ENCODE measurements at places on chromosomes 6 and 20.

GRCh38 chr20:4216866-4217265 lies 201.5 kb upstream of the RNF24 start:
- no peak for DNase-seq

- no peak for DNase-seq
Observed at GRCh38 chr20:2602746-2603145, 49.7 kb upstream of the NOP56 start.

DNA sequence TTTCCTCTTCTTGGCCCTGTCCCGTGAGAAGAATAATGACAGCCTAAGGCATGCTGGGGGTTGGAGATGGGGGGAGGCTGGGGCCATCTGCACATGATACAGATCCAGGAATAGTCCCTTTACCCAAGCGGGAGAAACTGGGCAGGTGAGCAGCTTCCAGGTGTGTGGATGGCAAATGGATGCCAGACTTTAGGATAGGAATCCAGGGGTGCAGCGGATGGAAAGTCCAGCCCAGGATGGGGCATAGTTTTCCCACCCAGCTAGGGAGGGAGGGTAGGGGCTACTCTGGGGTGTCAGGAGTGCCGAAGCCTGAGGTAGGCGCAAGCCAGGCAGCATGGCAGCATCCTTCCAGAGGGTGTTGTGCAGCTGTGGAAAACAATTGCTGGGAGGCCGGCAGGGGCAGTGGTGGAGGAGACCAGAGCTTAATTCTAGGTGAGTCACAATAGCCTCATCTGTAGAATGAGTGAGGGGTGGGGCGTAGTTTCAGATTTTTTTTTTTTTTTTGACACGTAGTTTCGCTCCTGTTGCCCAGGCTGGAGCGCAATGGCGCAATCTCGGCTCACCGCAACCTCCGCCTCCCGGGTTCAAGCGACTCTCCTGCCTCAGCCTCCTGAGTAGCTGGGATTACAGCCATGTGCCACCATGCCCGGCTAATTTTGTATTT lies 15.4 kb upstream of the FAM110A start:
- DNase-seq: no peak

DNA sequence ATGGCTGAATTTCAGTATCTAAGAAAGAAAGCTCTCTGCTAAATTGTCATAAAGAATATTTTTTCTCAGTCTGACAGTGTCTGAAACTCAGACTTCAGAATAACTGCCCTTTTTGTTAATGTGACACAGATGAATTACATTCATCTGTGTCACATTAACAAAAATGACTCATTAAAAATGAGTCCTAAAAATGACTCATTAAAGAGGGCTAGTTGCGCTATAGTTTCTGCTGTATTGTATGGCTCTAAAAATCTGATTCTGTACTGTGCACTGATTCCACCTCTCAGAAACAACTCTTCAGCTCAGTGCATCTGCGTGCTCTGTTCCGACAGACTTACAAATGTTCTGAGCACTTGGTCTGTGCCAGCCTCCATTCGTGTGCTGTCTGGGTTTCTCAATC lies 15.0 kb downstream of the RNF114 start:
- DNase-seq: peak; percentile 48

DNA sequence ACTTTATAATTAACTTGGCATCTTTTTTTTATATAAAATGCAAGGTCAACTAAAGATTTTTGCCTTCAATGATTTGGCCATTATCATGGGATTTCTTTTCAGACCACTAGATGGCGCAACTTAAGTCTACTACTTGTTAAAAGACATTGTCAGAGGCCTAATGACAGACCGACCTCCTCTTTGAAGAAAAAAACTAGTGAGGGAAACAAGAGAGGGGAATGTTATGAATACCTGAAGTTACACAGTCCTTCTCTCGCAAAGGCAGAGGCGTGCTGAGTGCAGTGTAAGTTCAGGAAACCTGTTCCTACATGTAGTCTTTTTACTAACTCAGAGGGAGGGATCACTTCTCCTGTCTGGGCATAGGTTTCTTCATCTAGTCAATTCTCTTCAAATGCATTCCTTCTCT lies 9.3 kb downstream of the TRAPPC3L start:
- DNase-seq: peak; percentile 62

DNA sequence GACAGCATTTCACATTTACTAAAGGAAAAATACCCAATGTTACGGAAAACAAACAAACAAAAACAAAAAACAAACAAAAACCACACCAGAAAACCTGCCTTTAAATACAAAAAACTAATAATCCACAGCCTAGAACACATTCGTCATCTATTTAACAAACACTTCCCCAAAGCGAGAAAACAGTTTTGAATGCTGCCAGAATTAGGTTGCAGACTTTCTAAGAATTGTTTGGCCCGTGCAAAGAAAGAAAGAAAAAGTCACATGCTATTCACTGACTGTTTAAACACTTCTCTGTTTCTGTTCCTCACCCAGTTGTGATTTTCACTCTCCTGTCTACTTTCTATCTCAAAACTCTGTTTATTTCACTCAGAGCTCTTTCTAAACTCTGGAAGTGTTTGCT lies 52.5 kb downstream of the BCAS1 start:
- peak; percentile 4 for DNase-seq

GRCh38 chr6:29970711-29971110 lies 28.4 kb downstream of the HLA-A start:
- DNase-seq: no peak

DNA sequence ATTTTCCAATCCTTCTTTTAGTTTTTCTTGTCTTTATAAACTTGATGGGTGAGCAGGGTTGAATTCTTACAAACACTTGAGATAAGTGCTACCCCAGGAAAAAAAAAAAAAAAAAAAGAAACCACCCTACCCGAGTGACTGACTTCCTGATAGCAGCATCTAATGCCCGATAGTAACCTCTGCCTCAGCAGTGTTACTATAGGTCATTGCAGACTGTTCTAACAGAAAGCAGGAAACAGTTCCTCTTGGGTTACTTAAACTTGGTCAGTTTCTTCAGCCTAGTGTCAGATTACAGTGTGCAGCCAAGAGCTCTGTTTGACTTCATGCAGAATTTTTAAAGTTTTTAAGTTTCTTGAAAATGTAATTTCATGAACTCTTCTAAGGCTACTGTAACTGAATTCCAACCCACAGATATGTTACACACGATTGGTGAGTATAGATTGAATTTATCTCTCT lies 2.1 kb downstream of the MYLIP start:
- DNase-seq: peak; percentile 80

DNA sequence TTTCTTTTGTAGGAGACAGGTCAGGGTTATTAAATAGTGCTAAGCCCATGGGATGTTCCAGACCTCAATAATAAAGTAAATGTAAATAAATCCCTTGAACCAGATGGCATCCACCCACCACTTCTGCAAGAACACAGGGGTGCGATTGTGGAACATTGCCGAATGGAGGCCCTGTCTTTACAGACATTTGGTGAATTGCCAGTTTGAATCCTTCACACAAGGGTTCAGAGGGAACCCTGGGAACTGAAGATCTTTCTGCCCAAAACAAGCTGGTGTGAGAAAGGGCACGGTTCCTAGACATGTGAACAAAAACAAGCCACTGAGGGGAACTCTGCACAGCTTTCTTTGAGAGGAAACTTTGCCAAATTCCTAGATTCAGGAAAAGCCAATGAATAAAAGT lies 30.2 kb upstream of the RNF8 start:
- no peak for DNase-seq

DNA sequence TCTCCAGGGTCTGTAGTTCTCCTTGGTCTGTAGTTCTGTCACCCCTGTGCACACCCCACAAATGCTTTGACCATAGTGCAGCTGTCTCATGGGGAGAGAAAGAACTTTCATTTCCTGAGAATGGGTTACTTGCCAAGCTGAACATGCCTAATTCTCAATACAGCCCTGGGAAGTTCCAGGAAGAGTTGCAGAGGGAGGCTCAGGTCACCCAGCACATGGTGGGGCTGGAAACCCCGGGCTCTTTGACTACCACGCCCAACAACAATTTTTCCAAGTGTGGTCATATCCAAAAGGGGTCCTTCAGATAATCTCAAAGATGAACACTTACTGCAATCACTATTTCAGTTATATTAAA lies 2.2 kb upstream of the PTPRA start:
- peak; percentile 15 for DNase-seq

- no peak for DNase-seq
Observed at GRCh38 chr20:38872036-38872435, 54.2 kb upstream of the FAM83D start.

Measured in activated CD4-positive, alpha-beta T cell treated with anti-CD3 and anti-CD28 coated beads, Interleukin-2, Interleukin-4, amounts not matched to agents 100 ng/mL and 50 ng/mL, durations not matched to agents 16 hours and 8 hours (primary cell).